ENCODE measurements at places on chromosomes 2 and 18. TPM values are rescaled to one million over a fixed set of nuclear protein-coding genes. Genes with fewer than 3 reads are reported as not detected.

- peak; percentile 84 for DNase-seq
These were observed 37.8 kb downstream of the PCBP1 start for GRCh38 chr2:70124983-70125480.

GRCh38 chr2:5666798-5667197, 25.4 kb upstream of the SOX11 start:
- no peak for DNase-seq

DNA sequence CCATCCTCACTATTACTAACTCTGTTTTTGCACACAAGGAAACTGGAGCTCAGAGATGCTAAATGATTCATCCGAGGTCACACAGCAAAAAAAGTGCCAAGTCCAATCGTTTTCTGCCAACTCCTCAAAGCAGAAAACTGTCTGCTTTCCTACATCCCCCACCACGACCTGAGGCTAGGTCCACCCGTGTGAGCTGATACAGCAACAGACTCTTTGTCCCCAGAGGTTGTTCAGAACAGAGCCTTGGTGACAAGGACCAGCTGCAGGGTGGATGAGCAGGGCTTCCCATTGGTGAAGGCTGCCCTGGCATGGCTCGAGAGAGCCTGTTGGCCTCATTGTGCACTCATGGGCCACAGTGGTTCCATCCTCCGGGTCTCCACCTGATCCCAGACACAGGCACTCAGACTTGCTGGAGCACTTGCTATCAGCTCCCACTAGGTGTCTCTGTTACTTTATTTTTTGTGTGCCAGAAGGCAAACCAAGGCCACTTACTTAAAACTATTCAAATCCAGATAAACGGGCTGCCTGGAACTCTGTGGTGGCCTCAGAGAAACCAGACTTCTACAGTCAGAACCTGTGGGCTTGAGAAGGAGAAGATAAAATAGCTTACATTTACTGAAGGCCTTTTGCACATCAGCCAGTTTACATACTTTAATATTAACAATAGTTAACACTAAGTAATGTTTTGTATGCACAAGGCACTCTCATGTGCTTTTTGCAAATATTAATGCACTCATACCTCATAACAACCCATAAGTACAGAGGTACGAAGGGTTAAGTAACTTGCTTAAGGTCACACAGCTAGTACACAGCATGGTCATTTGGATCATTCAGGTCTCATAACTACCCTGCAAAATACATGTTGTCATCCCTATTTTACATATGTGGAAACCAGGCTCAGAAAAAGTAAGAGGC, 62.9 kb upstream of the CTIF start:
- no peak for DNase-seq

DNA sequence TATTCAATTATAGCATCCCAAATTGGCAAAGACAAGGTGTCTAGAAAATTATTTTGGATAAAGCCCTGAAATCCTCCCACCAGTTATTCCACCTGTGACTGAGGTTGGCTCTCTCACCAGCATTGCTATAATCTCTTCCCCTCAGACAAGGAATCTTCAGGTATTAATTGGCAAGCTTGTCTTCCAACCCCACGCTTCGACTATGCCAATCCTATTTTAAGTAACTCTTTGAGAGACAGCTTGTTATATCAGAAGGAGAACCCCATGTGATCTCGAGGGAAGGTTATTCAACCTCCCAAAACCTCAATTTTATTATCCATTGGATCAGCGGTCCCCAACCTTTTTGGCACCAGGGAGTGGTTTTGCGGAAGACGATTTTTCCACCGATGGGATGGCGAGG, 54.5 kb upstream of the NEDD4L start:
- DNase-seq: no peak

DNA sequence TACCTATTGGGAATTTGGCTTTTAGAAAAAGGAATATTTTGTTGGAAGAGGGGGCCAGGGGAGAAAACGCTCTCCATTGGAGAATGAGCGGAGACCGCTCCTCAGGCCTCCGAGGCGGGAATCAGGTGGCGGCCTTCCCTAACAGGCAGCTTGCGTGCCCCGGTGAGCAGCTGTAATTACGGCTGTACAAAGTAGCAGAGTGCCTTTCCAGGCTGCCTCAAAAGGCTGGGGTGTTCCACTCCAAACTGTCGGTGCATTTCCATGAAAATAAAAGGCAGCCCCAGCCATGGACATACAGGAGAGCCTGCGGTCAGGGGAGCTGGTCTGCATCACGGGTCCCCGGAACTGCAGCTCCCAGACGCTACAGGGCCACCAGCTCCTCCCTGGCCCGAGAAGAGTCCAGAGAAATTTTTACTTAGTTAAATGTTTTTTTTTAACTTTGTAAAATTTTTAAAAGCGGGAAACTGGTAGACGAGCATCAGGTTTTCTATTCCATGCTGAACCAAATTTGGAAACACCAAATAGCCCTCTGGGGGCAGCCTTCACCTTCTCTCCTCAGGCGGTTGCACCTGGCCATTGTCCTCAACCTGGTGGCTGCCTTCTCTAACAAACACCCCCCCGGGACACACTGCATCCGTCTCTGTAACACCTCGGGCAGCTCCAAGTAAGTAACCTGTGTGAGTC, 209.3 kb upstream of the SALL3 start:
- no peak for DNase-seq

DNA sequence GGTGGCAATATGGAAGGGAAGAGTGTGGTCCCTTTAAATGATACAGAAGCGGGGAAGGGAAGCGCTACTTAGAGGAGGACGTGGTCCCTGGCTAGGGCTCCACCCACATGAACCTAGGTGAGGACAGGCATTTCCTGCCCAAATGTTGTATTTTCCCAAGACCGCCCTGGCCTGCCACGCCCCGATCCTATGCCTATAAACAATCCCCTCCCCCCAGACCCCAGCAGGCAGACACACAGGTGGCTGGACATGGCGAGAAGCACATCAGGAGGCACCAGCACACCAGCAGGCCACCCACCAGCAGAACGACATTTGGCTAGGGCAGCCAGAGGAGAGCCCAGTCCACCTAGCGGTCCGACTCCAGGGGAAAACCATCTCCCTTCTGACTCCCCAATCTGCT, 47.2 kb downstream of the METTL8 start:
- no peak for DNase-seq

DNA sequence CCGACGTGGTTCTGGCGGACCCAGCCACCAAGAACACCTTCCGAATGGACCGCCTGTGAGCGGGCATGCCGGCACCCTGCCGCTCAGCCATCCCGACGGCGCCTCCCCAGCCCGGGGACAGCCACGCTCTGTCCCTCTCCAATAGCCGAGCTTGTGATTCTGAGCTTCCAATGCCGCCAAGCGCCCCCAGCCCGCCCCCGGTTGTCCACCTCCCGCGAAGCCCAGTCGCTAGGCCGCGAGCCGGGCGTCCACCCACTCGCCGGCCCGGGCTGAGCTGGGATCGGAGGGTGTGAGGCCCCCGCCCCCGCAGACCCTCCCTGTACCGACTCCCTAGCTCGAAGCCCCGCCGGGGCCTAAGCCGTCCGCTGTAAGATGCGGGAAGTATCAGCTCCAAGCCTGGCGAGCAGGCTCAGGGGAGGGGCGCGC, 1195.1 kb upstream of the CHAC2 start:
- peak; percentile 33 for DNase-seq

DNA sequence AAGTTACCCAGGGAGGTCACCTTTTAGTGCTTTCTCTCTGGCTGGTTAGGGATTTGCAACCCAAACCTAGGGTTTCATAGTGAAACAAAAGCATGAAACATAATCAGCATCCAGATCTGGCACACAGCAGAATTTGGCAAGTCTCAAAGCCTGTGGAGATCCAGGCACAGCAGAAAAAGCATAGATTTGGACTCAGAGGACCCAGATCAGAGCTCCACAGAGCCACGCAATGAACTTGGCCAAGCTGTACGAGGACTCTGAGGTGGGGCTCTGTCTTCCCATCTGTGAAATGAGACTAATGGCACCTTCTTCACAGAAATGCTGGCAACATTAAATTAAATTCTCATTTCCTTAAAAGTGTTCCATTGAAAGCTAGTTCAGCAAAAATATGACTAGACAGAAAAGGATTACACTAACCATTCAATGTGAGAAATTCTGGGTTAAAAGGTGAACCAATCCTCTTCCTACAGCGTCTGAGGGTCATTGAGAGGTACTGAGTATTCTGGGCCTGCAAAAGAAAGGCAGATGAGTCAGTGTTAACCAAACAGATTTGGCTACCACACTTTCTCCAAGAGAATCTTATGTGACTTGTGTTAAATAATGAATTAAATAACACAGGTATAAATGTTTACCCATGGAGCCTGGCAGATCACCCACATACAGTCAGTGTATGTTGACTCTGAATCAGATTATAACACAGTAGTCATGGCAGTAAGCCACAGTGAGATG, 266.3 kb downstream of the MREG start:
- DNase-seq: no peak

DNA sequence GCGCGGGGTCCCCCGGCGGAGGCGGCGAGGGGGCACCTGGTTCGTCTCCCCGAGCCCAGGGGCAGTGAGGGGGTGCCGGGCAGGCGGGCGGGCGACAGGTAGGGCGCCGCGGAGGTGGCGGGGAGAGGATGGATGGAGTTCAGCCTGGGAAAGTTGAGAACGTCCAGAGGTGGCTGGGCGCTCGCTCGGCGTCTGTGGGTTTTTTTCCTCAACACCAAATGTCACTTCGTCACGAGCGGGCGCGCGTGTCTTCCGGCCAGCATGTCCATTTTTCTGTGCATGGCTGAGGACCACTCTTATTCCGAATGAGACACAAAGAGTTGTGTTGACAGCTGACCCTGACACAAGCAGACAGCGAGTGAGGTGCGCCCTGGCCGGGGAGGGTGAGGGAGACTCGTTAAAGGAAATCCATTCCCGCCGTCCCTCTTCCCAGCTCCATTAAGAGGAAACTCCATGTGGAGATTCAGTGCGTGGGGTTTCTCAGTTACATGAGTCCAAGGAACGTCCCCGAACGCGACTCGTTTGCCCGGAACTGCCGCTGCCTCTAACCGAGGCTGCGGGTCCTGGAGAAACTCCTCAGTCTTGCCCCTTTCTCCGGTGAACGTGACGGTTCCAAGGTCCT, 859 bp downstream of the GREB1L start:
- peak; percentile 45 for DNase-seq

DNA sequence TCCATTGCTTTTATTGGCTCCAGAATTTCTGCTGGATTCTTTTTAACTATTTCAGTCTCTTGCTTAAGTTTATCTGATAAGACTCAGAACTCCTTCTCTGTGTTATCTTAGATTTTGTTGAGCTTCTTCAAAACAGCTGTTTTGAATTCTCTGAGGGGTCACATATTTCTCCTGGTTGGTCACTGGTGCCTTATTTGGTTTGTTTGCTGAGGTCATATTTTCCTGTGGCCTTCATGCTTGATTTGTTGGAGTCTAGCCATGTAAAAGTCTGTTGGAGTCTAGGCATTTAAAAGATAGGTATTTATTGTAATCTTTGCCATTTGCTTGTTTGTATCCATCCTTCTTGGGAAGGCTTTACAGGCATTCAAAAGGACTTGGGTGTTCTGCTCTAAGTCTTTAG, 398.7 kb downstream of the DSEL start:
- no peak for DNase-seq

DNA sequence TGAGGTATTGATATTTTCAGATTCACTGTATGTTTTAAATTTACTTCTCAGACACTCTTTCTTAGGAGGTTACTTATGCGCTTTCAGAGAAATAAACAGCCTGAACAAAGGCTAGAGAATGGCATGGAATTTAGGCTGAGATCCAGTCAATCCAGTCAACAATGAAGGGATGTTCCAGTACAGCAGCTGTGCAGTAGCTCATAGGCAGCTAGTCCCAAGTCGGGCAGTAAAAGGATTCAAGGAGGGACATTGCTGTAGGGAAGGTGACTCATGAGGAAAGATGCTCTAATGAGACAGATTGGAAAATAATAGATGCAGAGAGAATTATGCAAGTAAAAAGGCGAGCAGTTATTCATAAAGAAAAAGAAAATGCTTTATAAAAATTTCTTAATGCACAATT, 397.9 kb upstream of the RGPD4 start:
- no peak for DNase-seq

- DNase-seq: no peak
These were observed 312.4 kb upstream of the SOX11 start for GRCh38 chr2:5379811-5380210.

DNA sequence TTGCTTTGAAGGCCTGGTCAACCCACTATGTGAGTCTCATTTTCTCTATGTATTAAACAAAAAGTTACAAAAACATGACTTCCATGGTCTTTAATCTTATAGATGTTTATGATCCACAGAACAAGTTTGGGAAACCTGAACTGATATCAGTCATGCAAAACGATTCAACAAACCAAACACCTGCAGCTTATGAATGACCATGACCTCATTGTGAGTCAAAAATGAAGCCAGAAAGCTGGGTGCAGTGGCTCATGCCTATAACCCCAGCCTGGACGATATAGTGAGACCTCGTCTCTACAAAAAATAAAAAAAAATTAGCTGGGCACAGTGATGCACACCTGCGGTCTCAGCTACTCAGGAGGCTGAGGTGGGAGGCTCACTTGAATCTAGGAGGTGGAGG, 270.4 kb upstream of the CCDC68 start:
- DNase-seq: no peak

The CD207 gene
- total RNA-seq: not detected

The TLX2 gene
- total RNA-seq: not detected

The SULT1C2 gene
- 0.48 TPM for total RNA-seq

The TMEM87B gene
- total RNA-seq: 6.0 TPM

The DLX1 gene
- total RNA-seq: not detected

The MYOM1 gene
- 608 TPM for total RNA-seq

All from Right ventricle myocardium superior (tissue), 1 donor.